ENCODE measurements at places on chromosomes 16 and 17.
A peak's percentile ranks its signal among the peaks of the same experiment; 100 is the strongest.

GRCh38 chr16:53415504-53415903 is 18.8 kb upstream of the RBL2 start:
- DNase-seq: no peak

GRCh38 chr17:61660746-61661485 is 69.9 kb upstream of the NACA2 start:
- no peak for DNase-seq

DNA sequence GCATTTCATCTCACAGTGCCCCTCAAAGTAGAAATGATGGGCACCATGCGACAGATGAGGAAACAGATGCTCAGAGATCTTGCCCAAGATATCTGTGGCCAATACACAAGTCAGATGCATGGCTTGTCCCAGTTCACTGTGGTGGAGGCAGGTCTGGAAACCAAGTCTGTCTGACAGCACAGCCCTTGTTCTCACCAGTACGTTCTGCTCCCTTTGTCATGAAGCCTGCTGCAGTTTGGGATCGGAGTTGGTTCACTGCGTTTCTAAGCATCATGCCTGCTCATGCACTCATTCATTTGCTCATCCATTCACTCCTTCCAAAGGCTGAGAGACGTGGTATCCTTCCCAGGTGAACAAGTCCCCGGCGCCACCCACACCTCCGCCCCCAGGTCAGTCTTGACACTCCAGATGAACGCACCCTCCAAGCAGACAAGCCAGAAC is 27.2 kb upstream of the MEAK7 start:
- no peak for DNase-seq

GRCh38 chr17:57466521-57466920 is 210.2 kb downstream of the MSI2 start:
- no peak for DNase-seq

DNA sequence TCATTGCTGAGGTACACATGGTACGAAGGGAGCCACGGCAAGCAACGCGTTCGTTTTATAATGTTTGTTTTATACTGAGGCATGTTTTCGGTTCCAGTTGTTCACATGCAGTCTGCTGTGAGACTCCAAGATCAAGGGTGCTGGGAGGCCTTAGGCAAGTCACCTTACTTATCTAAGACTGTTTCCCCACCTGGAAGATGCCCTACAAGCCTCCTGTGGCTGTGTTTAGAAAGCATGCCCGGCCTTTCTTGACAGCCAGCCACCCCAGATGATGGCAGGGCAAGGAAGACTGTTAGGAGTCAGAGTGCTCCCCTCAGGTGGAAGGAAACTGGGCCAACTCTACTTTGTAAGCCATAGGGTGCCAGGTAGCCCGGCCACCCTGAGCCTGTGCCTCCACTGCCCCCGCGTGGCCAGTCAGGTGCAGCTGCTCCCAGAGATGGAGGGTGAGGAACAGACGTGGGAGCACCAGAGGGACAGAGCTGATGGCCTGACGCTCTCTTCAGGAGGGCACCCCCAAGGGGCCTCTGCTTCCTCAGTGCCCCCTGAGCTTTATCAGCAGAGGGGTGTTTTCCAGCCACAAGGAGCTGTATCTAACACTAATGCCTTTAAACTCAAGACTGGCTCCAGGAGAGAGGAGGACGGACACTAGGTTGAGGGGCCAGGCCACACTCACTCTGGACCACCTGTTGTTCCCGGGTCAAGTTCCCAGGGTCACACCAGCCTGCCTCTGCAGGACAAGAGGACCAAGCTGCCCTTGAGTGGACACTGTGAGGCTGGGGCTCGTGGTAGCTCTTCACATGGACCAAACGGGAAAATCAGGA is 5.4 kb downstream of the NAT9 start:
- DNase-seq: peak; percentile 48

DNA sequence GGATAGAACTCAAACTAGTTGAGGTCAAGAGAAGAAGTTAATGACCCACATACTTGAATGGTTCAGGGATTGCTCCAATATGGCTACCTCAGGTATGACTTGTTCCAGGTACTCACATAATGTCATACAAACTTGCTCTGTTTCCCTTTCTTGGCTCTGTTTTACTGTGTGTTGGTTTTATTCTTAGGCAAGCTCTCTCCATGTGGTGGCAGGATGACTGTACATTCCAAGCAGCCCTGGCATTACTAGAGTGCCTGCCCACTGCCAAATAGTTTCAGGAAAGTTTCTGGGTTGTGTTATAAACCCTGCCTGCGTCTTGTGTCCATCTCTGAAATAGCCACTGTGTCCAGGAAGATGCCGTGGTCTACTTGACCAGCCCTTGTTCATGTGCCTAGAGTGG is 476.8 kb downstream of the SHISA9 start:
- DNase-seq: no peak

DNA sequence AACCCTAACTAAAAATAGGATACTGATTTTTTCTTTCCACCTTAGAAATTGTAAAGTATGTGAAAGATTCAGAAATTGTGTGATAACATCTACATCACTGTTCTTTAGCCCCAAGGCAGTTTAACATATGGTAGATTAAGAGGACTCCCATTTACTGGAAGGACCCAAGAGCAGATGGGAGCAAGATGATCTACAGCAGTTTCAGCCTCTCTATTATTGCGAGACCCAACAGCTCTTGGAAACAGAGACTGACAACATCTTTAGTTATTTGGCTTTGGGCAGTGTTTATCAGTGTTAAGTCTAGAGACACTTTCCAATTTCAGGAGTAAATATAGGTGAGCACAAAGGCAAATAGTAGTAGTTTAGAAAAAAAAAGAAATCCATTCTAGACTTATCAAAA is 124.9 kb upstream of the CORO6 start:
- DNase-seq: no peak

DNA sequence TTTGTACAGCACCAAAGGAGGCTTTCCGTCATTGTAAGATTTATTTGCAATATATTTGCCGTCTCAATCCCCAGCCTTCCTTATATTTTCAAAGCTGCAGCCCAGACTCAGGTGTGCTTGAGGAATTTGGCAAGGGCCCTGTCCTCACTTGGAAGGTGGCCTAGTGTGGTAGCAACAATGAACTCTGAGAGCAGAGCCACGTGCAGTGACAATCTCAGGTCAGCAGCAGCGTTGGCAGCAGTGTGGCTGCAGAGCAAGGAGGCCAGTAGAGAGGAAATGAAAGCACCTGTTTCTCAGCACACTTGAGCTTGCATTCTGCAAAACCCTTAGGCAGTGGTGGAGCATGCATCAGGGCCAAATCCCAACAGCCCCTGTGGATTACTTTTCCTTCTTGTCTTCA is 613.5 kb downstream of the RBFOX1 start:
- no peak for DNase-seq

DNA sequence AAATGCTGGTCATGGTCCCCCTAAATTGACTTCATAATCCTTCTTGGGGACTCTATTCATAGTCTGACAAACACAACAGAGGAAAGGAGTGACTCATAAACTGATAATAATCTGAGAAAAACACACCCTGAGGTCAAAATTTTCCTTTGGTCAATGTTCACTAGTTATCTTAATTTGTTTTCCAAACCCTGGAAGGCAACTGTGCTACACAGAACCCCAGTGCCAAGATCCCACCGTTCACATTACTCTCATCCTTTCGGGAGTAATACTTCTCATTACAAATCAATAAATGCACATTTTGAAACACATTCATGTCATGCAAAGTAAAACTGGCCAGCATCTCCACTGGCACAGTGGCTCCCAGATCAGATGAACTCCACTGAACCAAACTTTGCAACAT is 23.2 kb downstream of the COIL start:
- no peak for DNase-seq

DNA sequence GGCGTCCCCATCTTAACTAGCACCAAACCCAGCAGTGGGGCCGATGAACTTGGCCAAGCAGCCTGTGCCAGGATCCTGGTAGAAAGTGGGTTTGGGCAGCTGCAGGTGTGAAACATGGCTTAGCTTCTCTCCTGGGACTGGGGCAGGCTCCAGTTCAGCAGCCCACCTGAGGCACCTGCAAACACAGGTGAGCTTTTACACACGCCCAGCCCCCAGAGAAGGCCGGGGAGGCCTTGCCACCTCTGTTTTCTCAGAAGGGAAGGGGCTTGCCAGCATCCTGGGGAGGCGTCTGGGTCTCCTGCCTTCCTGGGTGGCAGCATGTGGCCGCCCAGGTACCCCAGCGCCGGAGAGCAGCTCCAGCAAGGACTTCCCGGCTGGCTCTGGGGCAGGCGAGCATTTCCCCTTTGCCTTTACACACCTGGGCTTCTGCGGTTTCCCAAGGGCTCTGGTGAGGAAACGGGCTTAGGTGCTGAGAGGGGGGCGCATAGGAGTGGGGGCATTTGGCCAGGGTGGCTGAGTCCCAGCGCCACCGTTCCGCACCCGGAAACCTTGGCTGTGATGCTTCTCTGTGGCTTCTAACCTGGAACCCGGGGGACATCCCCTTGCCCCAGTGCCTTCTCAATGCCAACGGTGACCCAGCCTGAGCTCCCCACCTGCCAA is 81.6 kb upstream of the CBX4 start:
- DNase-seq: no peak

GRCh38 chr16:5193861-5194260 is 96.3 kb upstream of the EEF2KMT start:
- DNase-seq: no peak

GRCh38 chr17:52106638-52107261 is 51.8 kb downstream of the CA10 start:
- peak; percentile 1 for DNase-seq

DNA sequence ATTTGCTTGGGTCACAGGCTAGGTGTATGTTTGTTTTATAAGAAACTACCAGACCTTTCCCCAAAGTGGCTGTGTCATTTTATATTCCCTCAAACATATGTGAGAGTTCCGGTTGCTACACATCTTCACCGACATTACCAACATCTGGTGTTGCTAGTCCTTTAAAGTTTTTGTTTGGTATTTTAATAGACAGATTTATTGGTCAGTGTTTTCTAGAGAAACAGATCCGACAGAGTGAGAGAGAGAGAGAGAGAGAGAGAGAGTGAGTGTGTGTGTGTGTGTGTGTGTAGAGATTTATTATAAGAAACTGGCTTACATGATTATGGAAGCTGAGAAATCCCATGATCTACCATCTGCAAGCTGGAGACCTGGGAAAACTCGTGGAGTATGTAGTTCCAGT is 31.0 kb downstream of the LDHD start:
- no peak for DNase-seq

- no peak for DNase-seq
Observed at GRCh38 chr17:1004769-1005295, 7.9 kb downstream of the TIMM22 start.

DNA sequence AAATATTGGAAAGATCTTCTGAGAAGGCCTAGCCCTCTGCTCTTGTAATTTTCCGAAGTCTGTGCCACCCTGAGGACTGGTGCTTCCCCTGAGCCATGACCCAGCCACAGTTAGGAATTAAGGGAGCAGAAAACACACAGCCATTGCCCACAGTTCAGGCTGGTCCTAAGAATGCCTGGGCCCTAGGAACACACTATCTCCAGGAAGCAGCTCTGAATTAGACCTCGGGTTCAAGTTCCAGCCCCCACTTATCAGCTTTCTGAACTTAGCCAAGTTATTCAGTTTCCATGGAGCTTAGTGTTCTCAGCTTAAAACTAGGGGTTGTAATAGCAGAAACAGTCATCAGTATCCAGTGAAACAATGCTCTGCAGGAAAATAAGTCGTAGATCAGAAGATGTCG is 56.0 kb downstream of the CDH13 start:
- DNase-seq: no peak

- DNase-seq: peak; percentile 63
Observed at GRCh38 chr17:60743799-60744198, 66.1 kb downstream of the BCAS3 start.

DNA sequence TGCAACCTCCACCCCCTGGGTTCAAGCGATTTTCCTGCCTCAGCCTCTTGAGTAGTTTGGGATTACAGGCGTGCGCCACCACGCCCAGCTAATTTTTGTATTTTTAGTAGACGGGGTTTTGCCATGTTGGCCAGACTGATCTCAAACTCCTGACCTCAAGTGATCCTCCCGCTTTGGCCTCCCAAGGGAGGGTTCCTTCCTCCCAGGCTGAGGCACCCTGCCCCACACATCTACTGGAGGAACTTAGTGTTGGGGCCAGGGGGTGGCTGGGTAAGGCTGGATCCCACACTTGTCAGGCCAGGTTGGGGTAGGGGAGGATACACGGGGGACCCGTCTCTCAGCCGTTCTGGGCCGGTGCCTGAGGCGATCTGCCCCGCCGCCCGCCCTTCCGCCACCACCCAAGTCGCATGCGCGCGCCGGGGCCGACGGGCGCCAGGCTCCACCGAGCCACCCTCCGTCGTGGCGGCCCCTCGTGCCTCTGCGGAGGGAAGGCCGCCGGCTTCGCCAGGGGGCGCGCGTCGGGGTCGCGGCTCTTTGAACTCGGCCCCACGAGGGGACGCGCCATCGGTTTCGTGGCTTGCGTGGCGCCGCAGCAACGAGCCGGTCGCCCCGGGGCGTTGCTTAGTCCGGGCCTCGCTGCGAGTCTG is 15.9 kb downstream of the GRB7 start:
- no peak for DNase-seq

- no peak for DNase-seq
Observed at GRCh38 chr16:31561426-31562233, 33.9 kb downstream of the AHSP start.

DNA sequence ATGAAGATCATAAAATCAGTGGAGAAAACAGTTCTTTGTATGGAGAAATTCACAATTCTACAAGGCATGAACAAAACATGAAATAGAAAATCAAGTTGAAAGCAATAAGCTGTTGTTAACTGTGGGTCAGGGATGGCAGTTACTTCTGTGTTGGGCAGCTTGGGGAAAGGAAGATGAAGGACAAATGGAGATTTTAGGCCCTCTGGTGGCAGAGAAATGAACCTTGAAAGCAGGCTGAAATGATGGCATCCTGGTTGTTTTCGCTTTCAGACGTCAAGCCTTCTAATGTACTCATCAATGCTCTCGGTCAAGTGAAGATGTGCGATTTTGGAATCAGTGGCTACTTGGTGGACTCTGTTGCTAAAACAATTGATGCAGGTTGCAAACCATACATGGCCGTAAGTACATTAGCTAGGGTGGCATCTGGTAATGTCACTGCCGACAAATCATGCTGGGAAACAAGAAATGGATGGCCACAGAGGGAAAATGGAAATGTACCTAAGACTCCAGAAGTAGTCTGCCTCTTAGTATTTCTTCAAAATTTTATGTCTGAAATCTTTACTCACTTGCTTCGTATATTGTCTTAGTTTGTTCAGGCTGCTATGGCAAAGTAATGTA is 108.9 kb downstream of the MAP2K6 start:
- no peak for DNase-seq

DNA sequence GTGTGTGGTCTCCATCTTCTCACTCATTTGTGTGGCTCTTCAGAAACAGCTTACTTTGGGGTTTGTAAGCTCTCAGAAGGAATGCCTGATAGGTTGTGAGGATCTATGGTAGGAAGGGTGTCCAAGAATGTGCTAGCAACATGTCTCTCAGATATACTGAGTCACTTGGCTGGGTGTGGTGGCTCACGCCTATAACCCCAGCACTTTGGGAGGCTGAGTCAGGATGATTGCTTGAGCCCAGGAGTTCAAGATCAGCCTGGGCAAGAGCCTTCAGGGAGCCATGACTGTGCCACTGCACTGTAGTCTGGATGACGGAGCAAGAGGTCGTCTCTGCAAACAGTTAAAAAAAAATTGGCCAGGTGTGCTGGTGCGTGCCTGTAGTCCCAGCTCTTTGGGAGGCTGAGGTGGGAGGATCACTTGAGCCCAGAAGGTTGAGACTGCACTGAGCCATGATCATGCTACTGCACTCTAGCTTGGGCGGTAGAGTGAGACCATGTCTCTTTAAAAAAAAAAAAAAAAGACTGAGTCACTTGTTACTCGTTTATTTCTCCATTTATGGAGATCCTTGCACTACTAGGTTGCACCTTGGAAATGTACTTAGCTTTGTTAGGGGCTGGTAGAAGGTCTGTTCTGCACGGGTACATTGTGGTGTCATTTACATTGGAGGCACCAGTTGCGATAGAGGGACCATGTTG is 232.0 kb downstream of the SNX29 start:
- DNase-seq: no peak

GRCh38 chr17:30395398-30396022 is 16.8 kb downstream of the CPD start:
- DNase-seq: no peak

All from amygdala (tissue), 56 donors.